ENCODE measurements at places on chromosomes 1 and 21. TPM values are rescaled to one million over a fixed set of nuclear protein-coding genes. Genes with fewer than 3 reads are reported as not detected.

MANEAL gene
- total RNA-seq, result 10.4 TPM

GRCh38 chr1:180092931-180093650 is 61.6 kb upstream of the QSOX1 start:
- no peak for DNase-seq

LAMC1 gene
- 99.6 TPM for total RNA-seq

- DNase-seq, result peak; percentile 30
Observed at GRCh38 chr1:94962409-94963265, 35.7 kb upstream of the CNN3 start.

DNA sequence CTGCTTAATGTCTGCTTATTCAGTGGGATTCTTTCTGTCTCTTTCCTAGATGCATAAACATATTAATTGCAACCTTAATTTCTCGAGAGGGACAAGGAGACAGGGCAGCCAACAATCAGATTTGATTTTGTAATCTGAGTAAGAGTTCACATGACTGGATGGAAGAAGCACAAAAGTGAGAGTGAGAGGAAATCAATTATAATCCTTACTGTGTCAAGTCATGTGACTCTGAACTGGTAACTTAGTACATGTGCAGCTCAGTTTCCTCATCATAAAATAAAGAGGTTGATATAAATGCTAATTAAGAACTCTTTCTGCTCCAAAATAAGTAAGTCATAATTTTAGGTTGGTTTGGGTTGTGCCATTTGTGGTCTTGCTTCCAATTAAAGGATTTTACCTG is 439.5 kb downstream of the AMY1C start:
- no peak for DNase-seq
